ENCODE measurements at places on chromosomes 16 and 17.

DNA sequence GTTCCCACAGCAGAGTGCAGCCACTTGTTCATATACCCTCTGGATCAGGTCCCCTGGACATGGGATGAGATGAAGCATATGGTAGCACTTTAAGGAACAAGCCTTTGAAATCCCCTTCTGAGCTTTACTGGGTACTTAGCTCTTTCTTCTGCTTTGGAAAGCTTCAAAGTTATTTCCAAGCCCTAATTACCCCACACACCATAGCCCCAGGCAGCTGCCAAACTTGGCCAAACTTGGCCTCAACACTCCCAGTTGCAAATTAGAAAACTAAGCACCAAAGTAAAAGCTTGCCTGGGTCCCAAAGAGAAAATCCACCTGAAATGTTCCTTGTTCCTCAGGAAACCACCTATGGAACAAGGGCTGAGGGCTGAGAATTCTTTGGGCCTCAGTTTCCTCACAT is 15.7 kb upstream of the MT4 start:
- DNase-seq = no peak

GRCh38 chr17:2701996-2702741 is 9.4 kb downstream of the CLUH start:
- DNase-seq = no peak

GRCh38 chr17:6701719-6702118 is 11.4 kb downstream of the SLC13A5 start:
- no peak for DNase-seq

GRCh38 chr17:28076144-28076543 is 33.7 kb downstream of the NLK start:
- DNase-seq = no peak

- DNase-seq = peak; percentile 3
Measured at GRCh38 chr17:50627782-50628601, 6.7 kb upstream of the ABCC3 start.

GRCh38 chr16:97822-98221 is 19.8 kb downstream of the MPG start:
- DNase-seq = no peak

- no peak for DNase-seq
Measured at GRCh38 chr16:12896562-12896961, 4.8 kb upstream of the SHISA9 start.

DNA sequence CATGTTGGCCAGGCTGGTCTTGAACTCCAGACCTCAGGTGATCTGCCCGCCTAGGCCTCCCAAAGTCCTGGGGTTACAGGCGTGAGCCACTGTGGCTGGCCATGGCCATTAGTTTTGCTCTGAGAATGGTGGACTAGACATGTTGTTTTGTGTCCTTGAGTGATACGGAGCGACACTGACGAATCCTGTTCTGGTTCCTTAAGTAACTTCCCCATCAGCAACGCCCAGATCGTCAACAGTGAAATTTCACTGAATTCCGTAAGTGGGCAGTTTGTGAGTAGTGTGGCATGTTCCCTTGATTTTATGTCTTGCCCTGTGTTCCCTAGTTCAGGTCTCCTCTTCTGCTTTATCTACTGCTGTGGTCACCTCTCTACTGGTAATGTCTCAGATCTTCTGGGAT is 67.4 kb downstream of the SNX29 start:
- no peak for DNase-seq

- DNase-seq = no peak
Measured at GRCh38 chr17:35705705-35706104, 25.7 kb upstream of the RASL10B start.

DNA sequence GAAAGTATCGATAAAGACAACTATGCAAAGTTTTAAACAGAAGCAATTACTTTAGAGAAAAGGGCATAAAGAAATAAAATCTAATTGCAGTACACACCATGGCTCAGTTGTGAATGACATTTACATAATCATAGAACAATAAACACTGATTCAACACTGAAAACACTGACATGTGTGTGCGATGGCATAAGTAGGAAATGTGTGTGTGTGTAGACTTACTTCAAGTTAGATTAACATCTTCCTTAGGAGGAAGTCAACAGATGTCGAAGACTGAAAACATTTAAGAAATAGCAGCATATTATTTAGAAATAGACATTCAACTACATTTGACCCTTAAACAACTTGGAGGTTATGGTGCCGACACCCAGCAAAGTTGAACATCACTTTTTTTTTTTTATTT is 172.4 kb downstream of the STX8 start:
- DNase-seq = peak; percentile 7

DNA sequence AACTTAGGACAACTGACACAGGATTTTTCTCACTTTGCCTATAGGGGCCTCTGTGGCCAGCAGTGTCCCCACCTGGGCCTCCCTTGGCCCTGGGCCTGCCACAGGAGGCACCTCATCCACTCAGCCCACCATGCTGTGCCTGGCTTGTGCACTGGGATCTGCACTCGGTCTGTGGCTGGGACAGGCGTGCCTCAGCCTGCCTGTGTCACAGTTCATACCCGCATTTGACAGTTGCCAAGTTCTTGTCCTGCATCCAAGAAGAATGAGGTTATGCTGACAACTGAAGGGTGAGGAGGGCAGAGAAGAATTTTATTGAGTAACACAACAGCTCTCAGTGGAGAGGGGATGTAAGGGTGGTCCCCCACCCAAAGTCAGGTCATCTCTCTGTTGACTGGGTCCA is 36.0 kb downstream of the ZFP90 start:
- no peak for DNase-seq

DNA sequence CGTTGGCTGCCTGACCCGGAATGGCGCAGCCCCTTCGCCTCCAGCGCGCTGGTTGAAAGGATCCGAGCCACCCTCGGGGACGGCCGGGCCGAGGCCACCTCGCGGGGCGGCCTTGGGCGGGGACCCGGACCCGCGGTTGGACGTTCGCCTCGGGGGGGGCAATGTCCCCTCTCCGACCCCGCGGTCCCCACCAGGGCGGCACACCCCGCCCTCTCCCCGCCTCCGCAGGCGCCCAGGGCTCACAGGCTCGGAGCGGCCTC is 1.0 kb upstream of the SOX8 start:
- DNase-seq = no peak

DNA sequence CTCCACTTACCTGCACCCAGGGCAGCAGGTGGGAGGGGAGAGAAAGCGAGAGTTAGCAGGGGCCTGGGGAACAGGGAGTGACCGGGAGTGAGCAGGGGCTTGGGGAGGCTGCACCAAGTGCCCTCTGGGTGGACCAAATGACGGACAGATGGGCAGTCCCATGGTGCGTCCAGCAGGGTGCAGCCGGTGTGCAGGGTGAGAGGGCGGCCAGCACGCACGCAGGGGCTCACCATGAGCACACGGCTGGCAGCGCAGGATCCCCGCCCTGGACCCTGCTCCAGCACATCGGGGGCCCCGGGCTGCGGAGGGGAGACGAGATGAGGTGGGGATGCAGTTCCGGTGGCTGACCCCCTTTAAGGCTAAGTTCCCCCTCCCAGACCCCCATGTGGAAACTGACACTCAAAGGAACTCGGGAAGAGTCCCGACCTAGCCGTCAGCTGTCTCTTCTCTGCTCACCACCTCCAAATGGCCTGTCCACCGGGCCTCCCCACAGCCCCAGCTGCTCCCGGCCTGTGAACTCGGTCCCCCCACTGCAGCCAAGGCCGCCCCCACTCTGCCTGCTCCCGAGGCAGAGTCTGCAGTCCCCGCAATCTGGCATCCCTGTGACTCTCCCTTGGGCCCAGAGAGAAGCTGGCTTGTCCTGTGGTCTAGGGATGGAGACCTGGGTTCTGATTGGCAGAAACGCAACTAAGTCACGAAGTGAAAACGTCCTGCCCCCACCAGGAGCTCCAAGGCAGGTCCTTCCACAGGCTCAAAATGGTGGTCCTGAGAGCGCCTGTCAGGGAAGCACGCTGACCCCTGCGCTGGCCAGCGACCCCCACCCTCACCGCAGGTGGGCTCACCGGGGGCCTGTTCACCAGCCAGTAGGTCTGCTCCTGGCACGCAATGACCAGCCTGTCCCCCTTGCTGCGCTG is 2.9 kb downstream of the RGS11 start:
- no peak for DNase-seq

Measured in MV-4-11 (cell line).